ENCODE measurements at places on chromosomes 5 and 9.

DNA sequence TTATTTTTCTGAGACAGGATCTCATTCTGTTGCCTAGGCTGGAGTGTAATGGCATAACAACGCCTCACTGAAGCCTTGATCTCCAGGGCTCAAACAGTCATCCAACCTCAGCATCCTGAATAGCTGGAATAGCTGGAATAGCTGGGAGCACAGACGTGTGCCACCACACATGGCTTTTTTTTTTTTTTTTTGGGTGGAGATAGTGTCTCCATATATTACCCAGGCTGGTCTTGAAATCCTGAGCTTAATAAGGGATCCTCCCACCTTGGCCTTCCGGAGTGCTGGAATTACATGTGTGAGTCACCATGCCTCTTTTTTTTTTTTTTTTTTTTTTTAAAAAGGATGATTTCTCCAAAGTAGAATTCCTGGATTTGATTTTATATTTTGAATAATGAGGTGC is 60.7 kb downstream of the NSD1 start:
- peak; percentile 67 for DNase-seq

- no peak for DNase-seq
Measured at GRCh38 chr5:81428446-81428845, 34.5 kb upstream of the ACOT12 start.

GRCh38 chr5:156149213-156149612 is 177.8 kb upstream of the SGCD start:
- DNase-seq: no peak

DNA sequence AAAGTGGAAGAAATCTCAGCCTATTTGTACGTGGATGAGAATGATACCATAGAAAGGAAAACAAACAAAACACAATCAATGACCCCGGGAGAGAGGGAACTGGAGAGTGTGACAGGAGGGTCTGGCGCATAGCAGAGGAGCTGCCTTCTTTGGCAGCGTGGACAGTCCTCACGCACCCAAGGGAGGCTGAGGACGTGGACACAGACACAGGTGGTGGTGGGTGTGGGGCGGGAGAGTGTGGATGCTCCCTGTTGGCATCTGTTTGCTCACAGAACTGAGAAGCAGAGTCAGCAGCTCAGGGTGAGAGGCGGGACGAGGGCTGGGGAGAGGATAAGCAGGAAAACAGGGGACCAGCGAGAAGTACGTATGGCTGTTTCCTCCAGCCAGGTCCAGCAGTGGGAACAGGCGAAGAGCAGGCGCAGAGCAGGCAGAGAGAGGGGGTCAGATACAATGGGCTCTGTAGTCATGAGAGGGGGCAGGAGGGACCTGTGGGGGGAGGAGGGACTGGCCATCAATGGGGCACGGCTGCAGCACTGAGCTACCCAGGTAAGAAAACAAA is 10.0 kb downstream of the CMBL start:
- DNase-seq: no peak

DNA sequence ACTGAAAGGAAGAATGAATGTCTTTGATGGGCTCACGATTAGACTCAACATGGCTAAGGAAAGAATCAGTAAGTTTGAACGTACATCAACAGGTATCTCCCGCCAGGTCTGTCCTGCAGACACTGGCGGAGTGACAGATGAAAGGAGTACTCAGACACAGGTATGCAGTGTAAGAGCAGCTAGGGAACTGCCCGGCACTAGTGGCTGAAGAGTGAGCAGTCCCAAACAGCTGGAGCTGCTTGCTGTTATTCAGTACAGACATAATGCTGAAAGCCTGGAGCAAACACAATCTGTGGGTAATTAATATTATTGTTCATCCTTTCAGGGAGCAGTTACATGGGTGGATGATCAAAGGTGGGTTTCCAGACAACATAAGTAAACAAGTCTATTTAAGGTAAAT is 835.5 kb downstream of the TLE4 start:
- DNase-seq: no peak

DNA sequence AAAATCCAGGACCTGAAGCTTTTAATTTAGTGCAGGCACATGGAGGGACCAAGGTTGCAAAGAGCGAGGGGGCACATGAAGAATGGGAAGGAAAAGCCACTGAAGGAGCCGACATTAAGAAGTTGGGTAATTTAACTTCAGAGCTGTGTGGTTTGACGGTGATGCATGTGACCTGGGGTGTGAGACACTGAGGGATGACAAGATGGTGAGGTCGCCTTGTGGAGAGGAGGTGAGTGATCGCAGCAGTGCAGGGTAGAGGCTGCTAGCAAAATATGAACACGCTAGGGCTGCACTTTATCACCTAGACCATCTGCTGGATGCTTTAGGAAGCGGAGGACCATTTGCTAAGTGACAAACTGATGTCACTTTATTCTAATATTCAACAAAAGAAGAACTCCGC is 339.0 kb upstream of the KIF2A start:
- DNase-seq: no peak
